Naive thymus-derived CD8-positive, alpha-beta T cell (primary cell): ENCODE measurements at places on chromosomes 1 and 21.

GRCh38 chr21:34636961-34637360 lies 22.0 kb upstream of the RCAN1 start:
- DNase-seq = no peak

DNA sequence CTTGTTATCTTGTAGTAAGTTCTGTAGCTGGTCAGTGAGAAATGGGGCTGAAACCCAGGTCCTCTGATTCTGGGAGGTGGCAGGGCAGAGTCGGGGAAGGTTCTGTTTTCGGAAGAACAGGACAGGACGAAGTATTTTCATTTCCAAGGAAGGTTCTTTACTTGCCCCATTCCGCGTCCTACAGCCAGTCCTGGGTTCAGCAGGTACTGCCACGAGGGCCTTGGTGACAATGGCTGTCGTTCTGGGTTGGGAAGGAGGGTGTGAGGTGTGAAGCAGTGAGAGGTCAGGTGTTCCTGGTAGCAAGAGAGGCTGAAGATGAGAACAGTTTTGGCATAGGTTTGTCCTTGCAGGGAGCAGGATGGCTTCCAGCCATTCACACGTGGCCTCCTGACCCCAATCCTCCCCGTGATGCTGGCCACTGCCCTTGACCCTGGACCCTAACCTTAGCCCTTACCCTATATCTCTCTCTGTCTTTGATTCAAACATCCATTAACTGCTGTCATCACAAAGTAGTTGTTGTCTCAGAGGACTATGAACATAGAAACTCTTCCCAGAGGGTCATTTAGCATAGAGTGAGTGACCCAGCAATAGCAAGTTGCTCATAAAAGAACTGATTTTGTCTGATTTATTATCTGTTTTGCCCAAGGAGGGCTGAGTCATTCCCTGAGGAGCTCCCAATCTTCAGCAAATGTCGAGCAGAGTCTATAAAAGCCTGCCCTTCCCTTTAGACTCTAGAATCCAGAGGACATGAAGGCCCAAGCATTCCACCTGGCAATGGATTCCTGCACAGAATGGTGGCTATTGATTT lies 25.0 kb downstream of the VASH2 start:
- no peak for DNase-seq

DNA sequence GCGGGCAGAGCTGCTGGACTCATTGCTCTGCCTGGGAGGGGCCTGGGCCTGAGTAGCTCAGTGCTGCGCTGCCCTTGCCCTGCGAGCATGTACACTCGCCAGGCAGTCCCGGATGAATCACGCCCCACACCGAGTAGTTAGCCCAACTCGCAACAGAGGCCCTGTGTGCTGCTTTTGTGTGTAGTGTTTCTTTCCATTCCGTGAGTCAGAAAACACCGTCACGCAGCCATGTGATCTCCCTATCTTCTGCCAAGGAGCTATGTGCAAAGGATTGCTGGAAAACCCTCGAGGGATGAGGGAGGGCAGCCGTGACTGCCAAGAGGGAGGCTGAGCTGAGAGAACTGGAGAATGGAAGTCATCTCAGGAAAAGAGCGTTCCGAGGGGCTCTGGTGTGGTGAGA lies 37.3 kb downstream of the NENF start:
- no peak for DNase-seq

DNA sequence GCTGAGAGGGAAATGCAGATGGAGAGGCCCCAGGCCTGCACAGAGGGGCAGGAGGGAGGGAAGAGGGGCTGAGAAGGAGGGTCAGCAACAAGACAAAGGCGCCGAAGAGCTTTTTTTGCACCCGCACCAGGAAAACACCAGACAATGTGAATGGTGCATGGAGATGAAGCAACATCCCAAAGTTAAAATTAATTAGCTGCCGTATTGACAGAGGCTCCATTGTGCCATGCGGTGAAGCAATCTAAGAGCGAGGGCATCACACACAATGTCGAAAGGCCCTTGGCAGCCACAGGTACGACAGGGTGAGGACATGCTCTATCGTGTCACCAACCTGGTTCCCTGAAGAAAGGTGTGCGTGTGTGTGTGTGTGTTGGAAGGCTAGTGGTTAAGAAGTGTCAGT lies 41.2 kb downstream of the SSBP3 start:
- no peak for DNase-seq

- DNase-seq = no peak
Measured at GRCh38 chr1:56414728-56415224, 164.6 kb downstream of the PLPP3 start.

DNA sequence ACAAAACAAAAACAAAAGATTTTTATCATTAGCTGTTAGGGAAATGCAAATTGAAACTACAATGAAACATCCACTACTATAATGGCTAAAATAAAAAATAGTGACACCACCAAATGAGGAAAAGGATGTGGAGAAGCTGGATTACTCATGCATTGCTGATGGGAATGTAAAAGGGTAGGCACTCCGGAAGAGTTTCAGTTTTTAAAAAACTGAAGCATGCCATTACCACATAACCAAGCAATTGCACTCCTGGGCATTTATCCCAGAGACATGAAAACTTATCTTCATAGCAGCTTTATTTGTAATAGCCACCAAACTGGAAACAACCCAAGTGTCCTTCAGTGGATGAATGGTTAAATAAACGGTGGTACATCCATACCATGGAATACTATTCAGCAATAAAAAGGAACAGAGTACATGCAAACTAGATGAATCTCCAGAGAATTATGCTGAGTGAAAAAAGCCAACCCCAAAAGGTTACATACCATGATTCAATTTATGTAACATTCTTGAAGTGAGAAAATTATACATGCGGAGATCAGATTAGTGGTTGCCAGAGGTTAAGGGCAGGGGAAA lies 14.5 kb upstream of the CFAP298 start:
- DNase-seq = no peak

GRCh38 chr1:108703939-108704338 lies 8.8 kb upstream of the FNDC7 start:
- DNase-seq = no peak
